ENCODE measurements at places on chromosomes 16 and 17.
A peak's percentile ranks its signal among the peaks of the same experiment; 100 is the strongest.

- H3K27me3 ChIP-seq, result no peaks in the 10 kb centered on the region
- H3K4me3 ChIP-seq, result no peak overlapping the region
- peaks cover 62% of the 10 kb centered on the region for H3K36me3 ChIP-seq
- no peak overlapping the region for H3K27ac ChIP-seq
These were observed 44.8 kb downstream of the METTL16 start for GRCh38 chr17:2466931-2467330.

DNA sequence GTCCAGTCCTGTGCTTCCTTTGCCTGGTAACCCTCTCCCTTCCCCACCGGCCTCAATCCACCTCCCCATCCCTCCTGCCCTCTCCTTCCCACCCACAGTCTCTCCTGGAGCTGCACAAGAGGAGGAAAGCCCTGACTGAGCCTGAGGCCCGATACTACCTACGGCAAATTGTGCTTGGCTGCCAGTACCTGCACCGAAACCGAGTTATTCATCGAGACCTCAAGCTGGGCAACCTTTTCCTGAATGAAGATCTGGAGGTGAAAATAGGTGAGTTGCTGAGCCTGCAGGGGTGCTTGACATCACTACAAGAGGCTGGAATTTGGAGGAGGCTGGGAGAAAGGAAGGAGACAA lies 1.3 kb downstream of the PLK1 start:
- no peaks in the 10 kb centered on the region for H3K27me3 ChIP-seq
- no peak for DNase-seq
- peaks cover 20% of the 10 kb centered on the region for H3K4me1 ChIP-seq

GRCh38 chr17:34434052-34434451 lies 71.0 kb upstream of the CCL1 start:
- H3K4me3 ChIP-seq, result no peak overlapping the region
- H3K4me1 ChIP-seq, result peaks cover 14% of the 10 kb centered on the region
- H3K27ac ChIP-seq, result no peak overlapping the region
- peaks cover 6% of the 10 kb centered on the region for H3K27me3 ChIP-seq

- no peak for DNase-seq
- H3K36me3 ChIP-seq, result no peaks in the 10 kb centered on the region
- peak overlapping the region; percentile 4 for H3K4me3 ChIP-seq
- no peaks in the 10 kb centered on the region for H3K27me3 ChIP-seq
- H3K27ac ChIP-seq, result peak overlapping the region; percentile 99
These were observed 45.2 kb downstream of the RNF112 start for GRCh38 chr17:19456016-19456927.

All from WTC11 (cell line).